Mesenteric fat pad (tissue), 1 donor: ENCODE measurements at places on chromosomes 7 and 10.

DNA sequence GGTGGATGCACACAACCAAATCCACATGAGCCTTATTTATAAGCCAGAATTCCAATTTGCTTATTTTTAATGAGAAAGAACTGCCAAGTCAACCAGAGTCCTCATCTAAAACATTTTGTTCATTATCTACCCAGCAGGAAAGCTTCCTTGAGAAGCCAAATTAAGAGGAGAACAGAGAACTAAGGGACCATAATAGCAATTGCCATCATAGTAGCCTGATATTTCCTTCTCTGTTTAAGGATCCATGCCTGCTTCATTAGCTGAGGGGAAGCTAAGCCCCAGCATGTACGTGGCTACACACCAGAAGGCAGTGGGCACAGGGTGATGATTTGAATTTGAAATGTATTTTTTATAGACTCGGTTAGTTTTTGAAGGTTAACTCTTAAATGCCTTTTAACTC, 46.8 kb downstream of the ADAM12 start:
- DNase-seq, result no peak

DNA sequence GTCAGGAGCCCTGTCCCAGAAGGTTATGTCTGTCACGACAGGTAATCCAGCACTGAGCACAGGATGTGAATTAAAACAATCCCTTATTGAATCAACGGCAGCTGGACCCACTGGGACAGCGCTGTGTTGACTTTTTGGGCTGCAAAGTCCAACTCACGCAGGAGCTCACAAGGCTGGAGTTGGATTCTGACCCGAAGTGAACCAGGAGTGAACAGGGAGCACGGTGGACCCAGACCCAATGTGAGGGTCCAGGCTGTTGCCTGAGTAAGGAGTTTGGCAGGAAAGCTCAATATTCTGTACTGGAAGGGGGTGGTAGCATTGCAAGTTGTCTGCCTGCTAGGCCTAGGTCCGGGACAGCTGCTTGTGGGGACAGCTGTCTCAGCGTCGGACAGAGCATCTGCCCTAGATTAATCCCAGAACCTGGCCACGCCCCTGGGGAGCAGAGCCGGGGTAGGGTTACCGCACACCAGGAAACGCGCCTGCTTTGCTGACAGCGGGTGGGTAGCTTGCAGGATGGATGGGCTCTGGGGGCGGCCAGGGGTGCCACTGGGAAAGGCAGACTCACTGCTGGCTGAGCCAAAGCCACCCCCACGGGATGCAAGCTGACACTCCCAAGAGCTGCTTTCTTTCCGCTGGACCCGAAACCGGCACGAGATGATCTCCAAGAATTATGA, 24.0 kb downstream of the COL26A1 start:
- DNase-seq, result no peak

GRCh38 chr10:93991596-93992284, 2.0 kb upstream of the PLCE1 start:
- no peak for DNase-seq

- no peak for DNase-seq
These were observed 822 bp upstream of the PRPF18 start for GRCh38 chr10:13585943-13586342.

- peak; percentile 71 for DNase-seq
These were observed 5.0 kb upstream of the ANKRD61 start for GRCh38 chr7:6026011-6026819.

DNA sequence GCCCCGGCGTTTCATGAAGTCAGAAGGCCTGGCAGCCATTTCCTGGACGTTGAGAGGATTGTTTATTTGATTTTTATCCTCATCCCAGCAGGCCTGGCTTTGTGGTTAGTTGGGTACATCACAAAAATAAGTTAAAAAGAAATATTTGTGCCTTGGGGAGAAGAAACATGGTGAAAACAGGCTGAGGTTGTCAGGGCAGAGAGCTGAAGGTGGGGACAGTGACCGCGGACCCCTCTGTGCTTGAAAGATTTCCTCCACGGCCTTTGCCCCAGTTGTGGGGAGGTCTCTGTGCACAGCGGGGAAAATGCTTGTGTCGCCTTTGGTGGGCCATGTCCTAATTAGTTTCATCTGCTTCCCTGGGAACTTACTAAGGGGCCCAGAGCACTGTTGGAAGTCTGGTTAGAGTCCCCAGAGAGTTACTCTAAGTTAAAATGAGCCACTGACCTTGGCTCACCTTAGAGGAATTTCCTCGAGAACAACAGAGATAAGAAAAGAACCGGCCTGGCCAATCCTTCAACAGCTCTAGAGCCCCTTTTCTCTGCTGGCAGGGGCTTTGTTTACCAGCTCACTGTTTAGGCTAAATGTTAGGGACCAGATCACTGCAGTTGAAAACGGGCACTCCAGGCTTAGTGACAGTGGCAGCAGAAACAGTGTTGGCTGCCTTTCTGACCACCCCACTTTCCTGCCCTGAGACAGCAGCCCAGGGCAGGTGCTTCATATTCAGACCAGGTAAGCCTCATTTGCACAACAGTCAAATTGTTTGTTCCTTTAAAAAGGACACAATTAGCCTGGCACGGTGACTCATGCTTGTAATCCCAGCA, 37.9 kb downstream of the CRCP start:
- DNase-seq, result no peak

- DNase-seq, result no peak
These were observed 9.2 kb upstream of the MARVELD1 start for GRCh38 chr10:97704341-97704740.

DNA sequence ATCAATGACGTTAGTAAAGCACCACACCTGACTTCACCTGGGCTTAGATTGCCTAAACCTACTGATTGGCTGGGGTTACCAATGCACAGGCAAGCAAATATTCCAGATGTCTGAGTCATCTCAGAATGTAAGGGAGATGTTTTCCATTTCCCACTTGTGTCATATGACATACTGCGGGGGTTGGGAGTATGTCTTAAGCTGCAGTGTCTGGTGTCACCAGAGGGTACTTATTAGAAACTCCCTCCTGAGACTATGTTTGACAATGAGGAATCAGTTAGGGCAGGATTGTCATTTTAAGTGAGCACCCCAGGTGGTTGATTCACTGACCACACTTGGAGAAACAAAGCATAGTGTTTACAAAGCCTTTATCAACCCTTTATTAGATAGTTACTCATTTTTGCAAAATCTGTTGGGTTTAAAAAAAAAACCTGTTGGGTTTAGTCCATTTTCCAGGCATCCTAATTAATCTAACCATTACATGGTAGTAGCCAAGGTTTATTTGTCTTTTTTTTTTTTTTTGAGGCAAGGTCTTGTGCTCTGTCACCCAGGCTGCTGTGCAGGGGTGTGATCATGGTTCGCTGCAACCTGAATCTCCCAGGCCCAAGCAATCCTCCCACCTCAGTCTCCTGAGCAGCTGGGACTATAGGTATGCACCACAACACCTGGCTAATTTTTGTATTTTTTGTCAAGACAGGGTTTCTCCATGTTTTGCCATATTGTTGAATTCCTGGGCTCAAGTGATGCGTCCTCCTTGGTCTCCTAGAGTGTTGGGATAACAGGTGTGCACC, 72.5 kb downstream of the CDK6 start:
- DNase-seq, result no peak

- no peak for DNase-seq
These were observed 144.7 kb upstream of the SEMA3A start for GRCh38 chr7:84339306-84339705.

- no peak for DNase-seq
These were observed 102.7 kb downstream of the CUBN start for GRCh38 chr10:17026686-17027485.

GRCh38 chr10:77138541-77138940, 499.1 kb downstream of the KCNMA1 start:
- DNase-seq, result no peak

GRCh38 chr7:78967046-78967445, 486.4 kb downstream of the MAGI2 start:
- no peak for DNase-seq

GRCh38 chr10:74937266-74937856, 111.0 kb downstream of the KAT6B start:
- no peak for DNase-seq

DNA sequence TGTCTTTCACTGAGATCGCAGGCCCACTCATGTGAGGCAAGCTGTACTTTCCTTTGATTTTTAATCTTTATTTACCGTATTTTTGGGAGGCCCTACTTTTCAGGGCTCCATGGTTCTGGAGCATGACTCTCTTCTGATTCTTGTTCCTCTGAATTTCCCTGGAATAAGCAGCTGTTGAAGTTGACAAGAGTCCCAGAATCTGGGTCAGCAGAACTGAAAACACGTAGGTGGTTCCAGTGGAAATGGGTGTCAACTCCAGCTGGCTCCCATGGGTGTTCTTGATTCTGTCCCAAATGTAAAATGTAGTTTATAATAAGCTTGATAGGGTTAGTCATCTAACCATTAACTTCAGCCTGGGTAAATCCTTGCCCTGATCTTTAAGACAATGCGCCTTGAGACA, 409.4 kb downstream of the GATA3 start:
- DNase-seq, result no peak

GRCh38 chr10:92200564-92200963, 90.3 kb downstream of the CPEB3 start:
- DNase-seq, result no peak

DNA sequence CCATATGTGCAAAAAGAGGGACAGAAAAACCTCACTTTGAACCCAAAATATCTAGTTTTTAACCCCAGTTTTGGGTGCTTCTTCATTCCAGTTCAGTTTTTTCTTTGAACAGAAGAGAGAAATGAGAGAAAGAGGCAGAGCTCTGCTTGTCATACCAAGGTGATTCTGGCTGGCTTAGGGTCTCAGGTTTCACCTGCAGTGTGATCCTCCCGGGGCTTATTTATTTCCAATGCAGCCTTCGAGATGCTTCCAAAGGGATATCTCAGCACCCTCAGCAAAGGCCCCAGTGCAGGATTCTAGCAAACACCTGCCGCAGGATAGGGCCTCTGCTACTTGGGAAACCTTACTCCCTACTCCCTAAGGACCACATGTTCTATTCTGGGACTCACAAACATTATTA, 131.3 kb downstream of the WDR11 start:
- no peak for DNase-seq

DNA sequence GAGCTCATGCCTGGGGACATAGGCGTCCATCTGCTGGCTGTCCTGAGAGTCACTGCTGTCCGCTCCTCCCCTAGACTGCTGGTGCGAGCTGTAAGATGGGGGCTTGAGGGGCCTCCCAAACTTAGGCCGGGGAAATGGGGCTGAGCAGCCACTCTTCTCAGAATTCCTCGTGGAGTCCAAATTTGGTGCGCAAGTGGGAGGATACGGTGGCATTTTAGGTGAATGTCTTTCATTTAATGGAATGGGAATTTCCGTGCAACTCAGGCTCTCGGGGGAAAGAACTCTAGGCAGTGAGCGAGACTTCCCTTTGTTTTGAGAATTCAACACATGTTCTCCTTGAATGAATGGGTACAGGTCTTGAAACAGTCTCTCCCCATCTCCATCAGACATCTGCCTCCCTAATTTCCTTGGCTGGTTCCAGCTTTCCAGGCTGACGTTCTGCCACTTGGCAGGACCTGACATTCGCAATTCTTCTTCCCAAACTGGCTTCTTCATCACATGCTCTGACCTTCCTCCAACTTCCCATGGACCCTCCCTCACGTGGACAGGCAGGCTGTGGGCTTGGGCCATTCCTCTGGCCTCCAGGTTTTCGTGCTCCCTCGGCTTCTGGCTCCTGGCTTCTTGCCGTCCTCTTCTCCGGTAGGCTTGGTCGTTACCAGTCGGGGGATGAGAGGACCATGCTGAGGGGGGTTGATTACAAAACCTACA, 30.1 kb downstream of the JCAD start:
- DNase-seq, result no peak

DNA sequence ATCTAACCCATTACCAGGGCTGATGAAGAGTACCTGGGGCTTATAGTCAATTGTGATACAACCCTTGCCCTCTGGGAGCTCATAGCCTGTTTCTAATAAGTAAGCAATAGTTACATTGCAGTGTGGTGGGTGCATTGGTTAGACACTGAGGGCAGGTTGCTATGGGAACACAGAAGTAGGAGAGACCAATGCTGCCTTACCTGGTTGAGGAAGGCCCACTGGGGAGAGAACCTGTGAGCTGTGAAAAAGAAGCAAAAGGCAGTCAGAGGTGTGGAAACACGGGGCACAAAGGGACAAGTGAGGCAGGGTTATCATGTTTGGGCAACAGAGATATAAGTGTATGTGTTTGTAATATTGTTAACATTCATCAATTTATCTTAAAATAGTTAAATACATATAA, 51.9 kb downstream of the WDFY4 start:
- no peak for DNase-seq

DNA sequence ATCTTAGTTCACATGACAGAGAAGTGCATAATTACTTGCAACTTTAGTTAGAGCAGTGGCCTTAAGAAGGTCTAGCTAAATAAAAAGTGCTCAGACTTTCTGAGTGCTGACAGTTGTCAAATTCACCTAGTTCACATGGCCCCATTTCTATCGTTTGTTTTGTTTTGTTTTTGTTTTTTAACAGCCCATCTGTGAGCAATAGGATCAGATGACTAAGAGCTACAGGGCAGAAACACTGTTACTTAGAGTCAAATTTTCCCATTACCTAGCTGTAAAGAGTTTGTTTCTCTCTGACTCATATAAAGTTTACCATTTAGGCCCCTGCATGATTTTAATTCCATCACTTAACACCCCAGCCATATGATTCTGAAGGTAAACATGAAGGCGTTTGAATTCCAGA, 18.8 kb downstream of the CAV1 start:
- no peak for DNase-seq

DNA sequence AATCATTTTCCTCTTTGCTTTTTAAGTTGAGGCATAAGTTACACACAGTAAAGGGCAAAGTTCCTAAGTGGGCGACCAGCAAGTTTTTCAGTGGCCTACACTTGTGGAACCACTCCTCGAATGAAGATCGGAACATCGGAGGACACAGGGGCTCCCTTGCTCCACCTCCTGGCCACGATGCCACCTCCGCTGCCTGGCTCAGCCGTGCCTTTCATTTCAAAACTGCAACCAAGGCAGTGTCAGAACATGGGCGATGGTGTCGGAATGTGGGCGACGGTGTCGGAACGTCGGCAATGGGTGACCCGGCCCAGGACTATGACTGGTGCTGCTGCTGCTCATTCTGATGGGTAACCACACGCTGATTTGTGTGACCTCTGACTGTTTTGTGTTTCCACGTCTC, 9.6 kb upstream of the VIPR2 start:
- DNase-seq, result no peak
